ENCODE measurements at places on chromosomes 1 and 21.

GRCh38 chr1:66168467-66168887 lies 365.5 kb upstream of the SGIP1 start:
- DNase-seq = peak; percentile 7

DNA sequence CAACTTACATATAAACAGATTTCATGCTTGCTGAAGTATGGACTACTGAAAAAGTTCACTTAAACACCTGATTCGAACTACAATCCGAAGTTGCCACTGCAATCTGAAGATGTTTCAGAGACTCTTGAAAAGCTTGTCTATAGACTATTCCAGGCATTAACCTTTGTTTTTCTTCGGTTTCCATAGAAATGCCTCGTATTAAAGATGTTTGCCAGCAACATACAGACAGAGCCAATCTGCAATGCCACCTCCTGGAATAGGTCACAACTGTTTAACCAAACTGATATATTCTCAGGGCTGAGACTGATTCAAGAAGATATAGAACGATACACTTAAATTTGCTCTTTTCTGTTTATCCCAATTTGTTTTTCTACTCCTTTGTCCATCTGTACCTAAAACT lies 28.9 kb upstream of the DMRTB1 start:
- DNase-seq = no peak

DNA sequence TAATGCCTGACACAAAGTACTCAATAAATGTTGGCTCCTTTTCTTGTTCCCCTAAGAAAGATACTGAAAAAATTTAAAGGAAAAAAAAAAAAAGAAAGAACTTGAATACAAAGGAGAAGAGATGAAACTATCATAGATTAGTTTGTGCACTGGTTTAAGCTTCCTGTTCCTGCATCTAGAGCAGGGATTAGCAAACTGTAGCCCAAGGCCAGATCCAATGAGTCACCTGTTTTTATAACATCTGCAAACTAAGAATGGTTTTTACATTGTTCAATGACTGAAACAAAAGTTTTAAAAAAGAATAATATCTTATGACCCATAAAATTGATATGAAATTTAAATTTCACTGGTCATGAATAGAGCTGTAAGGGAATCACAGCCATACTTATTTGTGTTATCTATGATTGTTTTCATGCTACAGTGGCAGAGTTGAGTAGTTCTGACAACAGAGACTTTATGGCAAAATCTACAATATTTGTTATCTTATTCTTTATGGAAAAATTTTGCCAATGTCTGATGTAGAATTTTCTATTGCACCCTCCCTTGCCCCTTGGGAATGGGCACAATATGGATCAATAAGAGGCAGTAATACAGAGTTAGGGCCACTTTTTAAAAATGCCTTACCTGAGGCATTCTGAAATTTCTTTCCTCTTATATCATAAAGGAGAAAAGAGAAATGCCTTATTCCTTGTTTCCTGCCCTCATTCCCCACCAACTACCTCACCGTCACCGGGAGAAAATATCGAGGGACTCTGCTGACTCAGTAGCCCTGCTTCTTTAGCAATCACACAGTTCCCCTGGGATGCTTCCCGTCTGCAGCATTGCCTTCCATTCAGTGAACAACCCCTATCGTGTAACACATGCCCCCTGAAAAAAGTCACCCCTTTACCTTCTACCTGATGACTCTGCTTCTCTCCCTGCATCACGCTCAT lies 50.6 kb downstream of the WDR64 start:
- no peak for DNase-seq

DNA sequence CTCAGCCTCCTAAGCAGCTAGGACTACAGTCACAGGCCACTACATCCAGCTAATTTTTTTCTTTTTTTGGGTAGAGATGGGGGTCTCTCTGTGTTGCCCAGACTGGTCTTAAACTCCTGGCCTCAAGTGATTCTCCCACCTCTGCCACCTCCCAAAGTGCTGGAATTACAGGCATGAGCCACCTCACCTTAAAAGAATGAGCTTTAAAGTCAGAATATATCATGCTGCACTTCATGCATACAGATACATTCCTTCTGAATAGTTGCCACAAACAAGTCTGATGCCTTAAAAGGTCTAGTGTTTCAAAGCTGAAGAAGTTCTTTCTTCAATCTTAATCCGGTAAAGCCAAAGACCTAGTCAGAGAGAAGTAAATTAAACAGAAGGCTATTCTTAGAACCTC lies 23.8 kb upstream of the CPLANE2 start:
- DNase-seq = no peak

- DNase-seq = peak; percentile 55
Observed at GRCh38 chr1:235516862-235517446, 12.7 kb upstream of the B3GALNT2 start.

GRCh38 chr1:202343652-202344349 lies 2.1 kb upstream of the UBE2T start:
- peak; percentile 51 for DNase-seq

- DNase-seq = peak; percentile 13
Observed at GRCh38 chr1:187185389-187185788, 356.6 kb downstream of the PLA2G4A start.

GRCh38 chr1:113429461-113430153 lies 39.3 kb downstream of the MAGI3 start:
- peak; percentile 26 for DNase-seq

DNA sequence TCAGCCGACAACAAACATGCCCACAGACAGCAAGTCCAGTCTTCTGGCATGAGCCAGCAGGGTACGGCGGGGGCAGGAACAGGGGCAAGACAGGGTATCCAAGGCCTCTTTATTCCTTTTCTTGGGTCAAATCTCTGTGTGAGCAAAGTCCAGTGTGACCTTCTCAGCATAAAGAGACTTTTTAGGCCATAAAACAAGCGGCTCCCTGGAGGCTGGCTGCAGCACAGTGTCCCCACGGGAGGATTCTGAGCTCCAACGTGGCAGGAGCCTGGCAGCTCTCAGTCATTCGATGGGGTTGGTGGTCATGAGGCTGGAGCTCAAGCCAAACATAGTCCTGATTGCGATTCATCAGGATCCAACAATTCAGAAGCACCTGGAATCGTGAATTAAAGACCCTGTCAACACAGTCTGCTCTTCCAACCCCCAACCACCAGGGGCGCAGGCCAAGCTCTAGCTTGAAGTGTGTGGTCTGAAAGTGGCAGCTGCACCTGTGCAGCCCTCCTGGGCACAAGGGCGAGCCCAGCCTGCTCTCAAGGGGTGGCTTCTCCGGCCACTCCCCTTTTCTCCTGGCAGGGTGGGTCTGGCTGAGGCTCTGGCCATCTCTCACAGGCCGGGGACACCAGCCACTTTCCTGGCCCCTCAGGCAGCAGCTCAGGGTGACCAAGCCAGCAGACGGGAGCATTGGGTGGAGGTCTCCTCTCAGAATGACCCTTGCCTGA lies 62.1 kb downstream of the SLC66A1 start:
- peak; percentile 31 for DNase-seq

DNA sequence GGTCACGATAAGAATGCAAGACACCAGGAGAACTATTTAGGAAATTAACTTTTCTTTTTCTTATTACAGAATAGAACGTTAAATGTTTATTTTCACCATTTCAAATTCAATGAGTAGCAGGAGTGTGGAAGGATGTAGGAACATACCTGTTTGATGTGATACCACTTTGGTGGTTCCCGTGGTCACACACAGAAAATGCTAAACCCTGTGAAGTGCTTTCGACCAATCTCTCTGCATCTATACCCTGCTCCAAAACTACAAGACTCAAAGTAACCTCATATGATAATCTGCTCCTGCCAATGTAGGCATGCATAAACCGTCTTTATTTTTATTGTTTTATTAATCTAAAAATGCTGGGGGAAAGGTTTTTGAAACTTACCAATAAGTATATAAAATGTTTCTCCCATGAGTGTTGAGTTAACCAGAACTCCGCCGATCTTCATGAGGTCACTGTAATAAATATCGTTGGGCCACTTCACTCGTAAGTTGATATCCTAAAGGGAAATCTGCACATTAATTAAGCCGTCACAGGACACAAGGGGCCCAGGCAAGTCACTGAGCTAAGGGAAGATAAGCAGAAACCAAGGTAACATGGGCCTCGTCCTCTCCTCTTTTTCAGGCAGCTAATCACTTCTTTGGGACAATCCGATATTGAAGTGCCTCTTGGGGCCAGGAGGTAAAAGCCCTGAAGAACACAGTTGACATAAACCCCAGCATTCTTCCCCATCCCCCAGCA lies 60.6 kb downstream of the SIM2 start:
- no peak for DNase-seq

- DNase-seq = peak; percentile 46
Observed at GRCh38 chr1:67723620-67724019, 38.6 kb downstream of the GADD45A start.

GRCh38 chr1:13714851-13715250 lies 14.9 kb downstream of the PRDM2 start:
- no peak for DNase-seq

GRCh38 chr1:69504730-69505252 lies 62.9 kb upstream of the LRRC7 start:
- no peak for DNase-seq

- no peak for DNase-seq
Observed at GRCh38 chr1:14794906-14795305, 196.4 kb downstream of the KAZN start.

GRCh38 chr1:35401049-35401448 lies 132.5 kb downstream of the ZMYM4 start:
- DNase-seq = no peak

- DNase-seq = no peak
Observed at GRCh38 chr1:51997974-51998382, 7.5 kb upstream of the RAB3B start.

GRCh38 chr1:233389169-233389568 lies 61.6 kb downstream of the MAP3K21 start:
- no peak for DNase-seq

DNA sequence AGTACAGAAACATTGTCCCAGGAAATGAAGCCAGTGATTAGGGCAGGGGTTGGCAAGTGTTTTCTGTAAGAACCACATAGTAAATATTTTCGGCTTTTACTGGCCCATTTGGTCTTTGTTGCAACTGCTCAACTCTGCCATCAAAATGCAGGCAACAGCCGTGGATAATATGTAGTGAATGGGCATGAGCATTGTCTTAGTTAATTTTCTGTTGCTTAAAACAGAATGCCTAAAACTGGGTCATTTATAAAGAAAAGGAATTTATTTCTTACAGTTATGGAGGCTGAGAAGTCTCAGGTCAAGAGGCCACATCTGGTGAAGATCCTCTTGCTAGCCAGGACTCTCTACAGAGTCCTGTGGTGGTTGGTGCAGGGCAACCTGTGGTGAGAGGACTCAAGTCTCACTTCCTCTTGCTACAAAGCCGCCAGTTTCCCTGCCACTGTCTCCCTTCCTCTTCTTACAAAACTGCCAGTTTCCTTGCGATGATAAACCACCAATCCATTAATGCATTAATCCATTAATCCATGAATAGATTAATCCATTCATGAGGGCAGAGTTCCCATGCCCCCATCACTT lies 166.4 kb downstream of the PSMG1 start:
- peak; percentile 74 for DNase-seq

- peak; percentile 95 for DNase-seq
Observed at GRCh38 chr21:35048706-35049617, at the start of gene RUNX1. Gene RUNX1 (minus strand): TSS chr21:35049302.

- no peak for DNase-seq
Observed at GRCh38 chr1:186503190-186503589, 42.3 kb upstream of the PDC start.

DNA sequence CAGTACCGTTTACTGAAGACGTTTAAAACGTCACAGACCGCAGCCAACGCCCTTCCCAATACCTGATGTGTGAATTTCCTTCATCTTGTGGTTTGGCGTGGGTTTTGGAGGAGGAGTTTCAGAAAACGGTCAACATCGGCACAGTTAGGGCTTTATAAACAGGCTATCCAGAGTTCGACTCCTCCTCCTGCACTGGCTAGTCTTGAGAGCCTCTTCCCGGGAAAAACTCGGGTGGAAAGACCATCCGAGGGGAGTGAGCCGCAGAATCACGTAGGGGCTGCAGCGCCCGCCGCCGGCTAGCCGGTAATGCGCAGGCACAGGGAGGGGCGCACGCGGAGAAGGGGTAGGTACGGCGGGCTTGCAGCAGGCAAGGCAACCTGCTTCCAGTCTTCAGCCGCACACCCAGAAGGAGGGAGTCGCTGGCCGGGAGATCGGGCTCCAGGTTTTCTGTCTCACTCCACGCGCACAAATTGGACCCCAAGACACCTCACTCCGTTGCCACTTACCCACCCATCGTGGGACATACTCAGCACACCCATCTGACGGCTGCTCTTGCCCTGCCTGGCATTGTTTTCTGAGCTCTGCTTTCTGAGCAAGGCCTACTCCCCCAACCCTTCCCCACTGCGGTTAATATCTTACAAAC lies 25.4 kb downstream of the SLC19A2 start:
- DNase-seq = no peak

GRCh38 chr1:181676269-181676668 lies 193.0 kb downstream of the CACNA1E start:
- peak; percentile 68 for DNase-seq

- no peak for DNase-seq
Observed at GRCh38 chr21:38925923-38926322, 120.2 kb downstream of the ETS2 start.

- peak; percentile 43 for DNase-seq
Observed at GRCh38 chr1:154819628-154820590, 50.2 kb downstream of the KCNN3 start.

DNA sequence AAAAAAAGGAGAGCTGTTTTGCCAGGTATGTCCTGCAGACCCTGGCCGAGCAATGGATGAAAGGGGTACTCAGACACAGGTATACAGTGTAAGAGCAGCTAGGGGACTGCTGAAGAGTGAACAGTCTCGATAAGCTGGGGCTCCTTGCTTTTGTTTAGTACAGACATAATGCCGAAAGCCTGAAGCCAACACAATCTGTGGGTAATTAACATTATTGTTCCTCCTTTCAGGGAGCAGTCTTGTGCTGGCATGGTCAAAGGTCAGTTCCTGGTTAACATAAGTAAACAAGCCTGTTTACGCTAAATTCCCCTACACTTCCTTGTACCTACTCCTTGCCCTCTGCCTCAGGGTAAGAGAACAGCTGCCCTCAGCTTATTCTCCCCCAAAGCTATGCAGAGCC lies 272.3 kb upstream of the ST6GALNAC5 start:
- DNase-seq = no peak

- no peak for DNase-seq
Observed at GRCh38 chr1:245240648-245241165, 85.9 kb downstream of the KIF26B start.

GRCh38 chr1:228502522-228502921 lies 15.3 kb downstream of the RNF187 start:
- no peak for DNase-seq

GRCh38 chr1:226964611-226965486 lies 24.8 kb downstream of the COQ8A start:
- no peak for DNase-seq

GRCh38 chr1:95384567-95384966 lies 150.6 kb downstream of the RWDD3 start:
- DNase-seq = peak; percentile 48

Measured in GM12865 (cell line).